ENCODE measurements at places on chromosomes 5 and 9. TPM values are rescaled to one million over a fixed set of nuclear protein-coding genes. Genes with fewer than 3 reads are reported as not detected.

- no peaks in the 10 kb centered on the region for H3K27me3 ChIP-seq
- H3K4me3 ChIP-seq, result no peak overlapping the region
- no peaks in the 10 kb centered on the region for H3K36me3 ChIP-seq
- no peak overlapping the region for H3K27ac ChIP-seq
- no peak for DNase-seq
These were observed 480.5 kb downstream of the EBF1 start for GRCh38 chr5:158619083-158619788.

GRCh38 chr5:103425686-103426454, 136.7 kb downstream of the NUDT12 start:
- peak overlapping the region; percentile 75 for H3K27ac ChIP-seq
- H3K27me3 ChIP-seq, result no peaks in the 10 kb centered on the region
- H3K4me3 ChIP-seq, result no peak overlapping the region

GRCh38 chr5:95809414-95809960, 13.0 kb downstream of the GLRX start:
- no peaks in the 10 kb centered on the region for H3K27me3 ChIP-seq
- H3K36me3 ChIP-seq, result peaks cover 3% of the 10 kb centered on the region
- peaks cover 26% of the 10 kb centered on the region for H3K4me1 ChIP-seq
- peak; percentile 68 for DNase-seq
- H3K27ac ChIP-seq, result peak overlapping the region; percentile 15

DNA sequence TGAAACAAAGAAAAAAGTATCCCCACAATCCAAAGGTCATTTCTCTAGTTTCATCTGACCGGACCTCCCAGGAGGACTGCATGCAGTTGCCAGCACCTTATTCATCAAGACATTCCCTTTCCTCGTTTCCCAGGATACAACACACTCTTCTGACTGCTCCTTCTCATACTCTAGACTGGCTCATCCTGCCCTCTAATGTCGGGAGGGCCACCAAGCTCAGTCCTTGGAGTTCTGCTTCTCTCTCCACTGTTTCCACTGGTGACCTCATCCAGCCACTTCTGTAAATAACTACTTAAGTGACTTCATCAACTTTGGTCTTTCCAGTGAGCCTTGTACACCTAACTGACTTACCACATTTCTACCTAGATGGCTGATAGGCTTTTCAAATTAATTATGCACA, 179.1 kb downstream of the EPB41L4A start:
- peaks cover 5% of the 10 kb centered on the region for H3K36me3 ChIP-seq
- H3K27me3 ChIP-seq, result no peaks in the 10 kb centered on the region
- no peak for DNase-seq

GRCh38 chr9:69671311-69671878, 776 bp downstream of the APBA1 start:
- H3K36me3 ChIP-seq, result no peaks in the 10 kb centered on the region
- H3K4me3 ChIP-seq, result no peak overlapping the region
- no peak for DNase-seq
- H3K27ac ChIP-seq, result no peak overlapping the region

GRCh38 chr5:118956727-118957126, 31.6 kb downstream of the DTWD2 start:
- no peaks in the 10 kb centered on the region for H3K36me3 ChIP-seq
- DNase-seq, result no peak
- H3K27ac ChIP-seq, result no peak overlapping the region
- H3K27me3 ChIP-seq, result no peaks in the 10 kb centered on the region
- no peak overlapping the region for H3K4me3 ChIP-seq

- H3K36me3 ChIP-seq, result peaks cover 66% of the 10 kb centered on the region
- H3K27ac ChIP-seq, result no peak overlapping the region
- no peaks in the 10 kb centered on the region for H3K27me3 ChIP-seq
- no peak overlapping the region for H3K4me3 ChIP-seq
- no peaks in the 10 kb centered on the region for H3K4me1 ChIP-seq
These were observed 21.0 kb downstream of the TSC1 start for GRCh38 chr9:132923346-132923902.

- no peak for DNase-seq
- no peaks in the 10 kb centered on the region for H3K36me3 ChIP-seq
- peak overlapping the region; percentile 21 for H3K27ac ChIP-seq
- peaks cover 28% of the 10 kb centered on the region for H3K4me1 ChIP-seq
These were observed 3.0 kb upstream of the PHYKPL start for GRCh38 chr5:178235588-178235974.

DNA sequence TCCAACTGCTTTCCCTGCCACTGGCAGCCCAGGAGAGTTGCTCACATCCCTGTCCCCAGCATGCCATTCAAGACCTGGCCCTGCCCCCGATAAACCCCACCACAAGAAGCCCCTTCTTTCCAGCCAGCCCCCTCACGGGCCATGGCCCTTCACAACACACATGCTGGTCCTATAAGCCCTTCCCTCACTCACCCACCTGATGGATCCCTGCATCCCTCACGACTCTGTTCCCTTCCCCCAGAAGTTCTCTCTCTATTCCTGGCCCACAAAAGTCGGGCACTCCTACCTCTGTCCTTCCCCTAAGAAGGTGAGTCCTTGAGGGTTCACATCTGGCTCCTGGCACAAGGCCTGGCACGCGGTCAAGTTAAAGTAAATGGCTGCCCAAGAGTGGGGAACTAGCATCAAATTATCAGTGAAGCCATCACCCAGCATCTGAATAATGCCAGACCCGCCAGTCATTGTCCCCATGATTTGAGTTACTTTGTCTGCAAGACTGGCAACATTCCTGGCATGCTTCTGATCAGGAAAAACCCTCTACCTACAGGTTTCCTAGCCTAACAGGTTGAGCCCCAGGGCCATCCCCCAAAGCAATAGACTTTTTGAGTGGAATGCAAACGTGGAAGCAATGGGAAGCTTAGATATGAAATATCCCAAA, 65.9 kb downstream of the CRB2 start:
- no peaks in the 10 kb centered on the region for H3K27me3 ChIP-seq
- no peak overlapping the region for H3K4me3 ChIP-seq
- H3K36me3 ChIP-seq, result no peaks in the 10 kb centered on the region
- no peak for DNase-seq
- no peak overlapping the region for H3K27ac ChIP-seq

GRCh38 chr9:132787748-132788159, 90.3 kb downstream of the AK8 start:
- no peaks in the 10 kb centered on the region for H3K36me3 ChIP-seq
- no peak overlapping the region for H3K4me3 ChIP-seq
- no peak overlapping the region for H3K27ac ChIP-seq
- no peaks in the 10 kb centered on the region for H3K4me1 ChIP-seq
- no peaks in the 10 kb centered on the region for H3K27me3 ChIP-seq

DNA sequence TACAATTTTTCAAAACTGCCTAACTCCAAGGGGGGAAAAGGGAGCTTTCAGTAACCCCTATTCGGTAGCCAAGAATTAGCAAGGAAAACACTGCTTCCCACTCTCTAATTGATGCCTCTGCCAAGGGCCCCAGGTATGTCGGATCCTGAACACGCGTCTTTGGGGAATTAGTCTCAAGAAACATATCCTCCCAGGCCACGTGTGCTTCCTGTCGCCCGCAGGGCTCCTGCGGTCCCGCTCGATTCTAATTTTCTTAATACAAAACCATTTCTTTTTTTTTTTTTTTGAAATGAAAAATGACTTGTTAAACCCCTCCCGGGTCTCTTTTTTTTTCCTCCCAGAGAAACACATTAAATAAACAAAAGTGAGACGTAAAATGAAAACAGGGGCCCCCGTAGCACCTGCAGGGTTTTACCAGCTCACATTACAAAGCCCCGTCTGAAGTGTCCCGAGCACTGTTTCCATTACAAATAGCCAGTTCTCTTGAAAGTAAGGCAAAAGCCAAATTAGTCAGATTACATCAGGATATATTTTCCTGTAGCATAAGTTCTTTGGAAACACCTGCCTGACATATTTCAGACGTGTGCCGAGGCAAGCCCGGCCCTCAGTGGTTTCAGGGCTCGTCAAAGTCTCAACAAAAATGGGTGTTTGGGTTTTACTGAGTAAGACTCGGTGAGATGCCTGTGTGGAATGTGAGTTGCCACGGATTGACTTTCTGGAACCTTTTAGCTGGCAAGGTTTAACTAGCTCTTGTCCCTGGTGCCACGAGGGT, 21.5 kb downstream of the SMIM23 start:
- peak; percentile 11 for DNase-seq
- H3K36me3 ChIP-seq, result no peaks in the 10 kb centered on the region
- H3K27ac ChIP-seq, result no peak overlapping the region
- H3K27me3 ChIP-seq, result no peaks in the 10 kb centered on the region
- no peaks in the 10 kb centered on the region for H3K4me1 ChIP-seq

- no peak overlapping the region for H3K4me3 ChIP-seq
- no peak for DNase-seq
- no peak overlapping the region for H3K27ac ChIP-seq
- H3K36me3 ChIP-seq, result no peaks in the 10 kb centered on the region
- H3K4me1 ChIP-seq, result no peaks in the 10 kb centered on the region
- H3K27me3 ChIP-seq, result no peaks in the 10 kb centered on the region
These were observed 393.4 kb upstream of the IRX4 start for GRCh38 chr5:2276101-2276500.

GRCh38 chr9:24011881-24012280, 185.8 kb upstream of the ELAVL2 start:
- no peak overlapping the region for H3K4me3 ChIP-seq
- DNase-seq, result no peak
- no peaks in the 10 kb centered on the region for H3K4me1 ChIP-seq
- H3K27ac ChIP-seq, result no peak overlapping the region
- H3K36me3 ChIP-seq, result no peaks in the 10 kb centered on the region
- no peaks in the 10 kb centered on the region for H3K27me3 ChIP-seq

- no peak overlapping the region for H3K4me3 ChIP-seq
- no peak for DNase-seq
- no peak overlapping the region for H3K27ac ChIP-seq
- no peaks in the 10 kb centered on the region for H3K27me3 ChIP-seq
- H3K4me1 ChIP-seq, result peaks cover 12% of the 10 kb centered on the region
These were observed 68.1 kb downstream of the NIPBL start for GRCh38 chr5:36944607-36945225.

GRCh38 chr9:96395964-96396363, 12.5 kb upstream of the SLC35D2 start:
- no peak overlapping the region for H3K4me3 ChIP-seq
- no peak for DNase-seq
- no peaks in the 10 kb centered on the region for H3K36me3 ChIP-seq
- H3K27me3 ChIP-seq, result no peaks in the 10 kb centered on the region
- H3K27ac ChIP-seq, result no peak overlapping the region

DNA sequence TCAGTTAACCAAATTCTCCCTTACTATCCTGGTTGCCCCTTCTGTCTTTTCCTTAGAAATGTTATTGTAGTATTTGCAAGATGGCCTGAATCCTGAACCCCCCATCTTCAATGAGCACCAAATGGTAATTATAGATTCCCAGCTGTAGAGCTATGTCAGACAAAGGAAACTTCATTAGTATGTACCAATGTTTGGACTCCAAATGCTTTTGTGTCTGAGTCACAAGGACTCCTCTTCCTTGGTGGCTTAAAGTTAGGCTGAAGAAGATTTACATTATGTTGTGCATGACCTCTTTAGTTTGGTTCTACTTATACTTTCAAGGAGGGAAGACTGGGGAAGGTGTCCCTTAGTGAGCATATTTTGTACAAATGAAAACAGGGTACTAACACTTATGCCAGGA, 105.9 kb upstream of the CDKN2B start:
- no peak for DNase-seq
- H3K27ac ChIP-seq, result no peak overlapping the region
- no peaks in the 10 kb centered on the region for H3K36me3 ChIP-seq
- no peak overlapping the region for H3K4me3 ChIP-seq

DNA sequence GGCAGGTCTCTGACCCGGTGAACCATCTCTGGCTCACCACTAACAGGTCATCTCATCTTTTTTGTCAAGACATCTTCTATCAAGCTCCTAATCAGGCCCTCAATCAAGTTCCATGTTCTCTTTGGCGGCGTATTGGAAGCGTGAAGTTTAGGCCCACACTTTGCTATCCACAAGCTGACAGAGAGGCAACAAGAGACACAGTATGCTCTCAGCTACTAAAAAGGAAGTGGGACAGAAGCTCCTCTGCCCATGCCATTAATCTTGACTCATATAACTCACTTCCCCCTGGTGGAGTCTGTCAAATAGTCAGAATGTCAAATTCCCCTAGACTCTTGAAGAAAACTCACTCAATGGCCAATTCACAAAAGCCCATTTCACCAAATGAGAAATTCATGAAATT, 77.6 kb upstream of the TMC1 start:
- H3K4me1 ChIP-seq, result no peaks in the 10 kb centered on the region
- no peak for DNase-seq
- no peaks in the 10 kb centered on the region for H3K27me3 ChIP-seq
- H3K36me3 ChIP-seq, result no peaks in the 10 kb centered on the region
- no peak overlapping the region for H3K27ac ChIP-seq
- no peak overlapping the region for H3K4me3 ChIP-seq

GRCh38 chr5:110441035-110441434, 285.4 kb downstream of the TMEM232 start:
- no peak for DNase-seq
- H3K4me3 ChIP-seq, result no peak overlapping the region
- no peaks in the 10 kb centered on the region for H3K36me3 ChIP-seq
- no peaks in the 10 kb centered on the region for H3K4me1 ChIP-seq
- H3K27ac ChIP-seq, result no peak overlapping the region

GRCh38 chr5:158054223-158055110, 195.5 kb upstream of the CLINT1 start:
- H3K27me3 ChIP-seq, result no peaks in the 10 kb centered on the region
- H3K4me1 ChIP-seq, result no peaks in the 10 kb centered on the region
- DNase-seq, result no peak
- no peak overlapping the region for H3K27ac ChIP-seq

- H3K27me3 ChIP-seq, result no peaks in the 10 kb centered on the region
- DNase-seq, result peak; percentile 44
- H3K4me1 ChIP-seq, result no peaks in the 10 kb centered on the region
- no peak overlapping the region for H3K27ac ChIP-seq
These were observed 170.1 kb downstream of the ICE1 start for GRCh38 chr5:5592541-5592940.

DNA sequence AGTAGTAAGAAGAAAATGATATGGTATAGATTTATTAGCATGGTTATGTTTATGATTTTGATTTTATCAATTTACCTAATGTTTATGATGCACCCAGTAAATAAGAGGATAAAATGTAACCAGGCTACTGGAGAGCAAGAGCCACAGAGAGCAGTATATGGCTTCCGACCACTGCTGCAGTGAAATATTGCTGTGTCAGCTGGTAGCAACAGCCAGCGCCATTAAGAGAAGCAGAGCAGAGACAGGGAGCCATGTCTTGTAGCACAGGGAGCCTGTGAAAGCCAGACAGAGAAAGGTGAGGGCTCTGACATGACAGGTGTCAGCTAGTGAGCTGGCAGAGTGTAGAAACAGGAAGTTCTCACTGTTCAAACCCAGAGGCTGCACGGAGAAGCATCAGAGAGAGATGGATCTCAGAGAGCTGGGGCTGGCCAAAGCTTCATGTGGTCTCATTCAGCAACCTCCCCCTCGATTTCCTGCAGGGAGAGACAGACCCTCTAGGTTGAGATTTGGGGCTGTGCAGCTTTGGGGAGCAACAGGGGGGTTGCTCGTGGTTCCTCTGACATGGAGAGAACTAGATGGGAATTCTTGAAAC, 202.1 kb downstream of the MED10 start:
- no peaks in the 10 kb centered on the region for H3K27me3 ChIP-seq
- H3K4me3 ChIP-seq, result no peak overlapping the region
- no peak for DNase-seq
- no peaks in the 10 kb centered on the region for H3K36me3 ChIP-seq

Gene GFI1B
- 0.11 TPM for total RNA-seq

Gene DDX31
- total RNA-seq, result 33.4 TPM

Gene IL31RA
- total RNA-seq, result not detected

Gene NR6A1
- total RNA-seq, result 25.0 TPM

Gene ZDHHC11B
- 6.8 TPM for total RNA-seq

Gene MAMDC4
- total RNA-seq, result 20.4 TPM

Gene ZSWIM6
- 11.8 TPM for total RNA-seq

Gene KIF24
- total RNA-seq, result 5.7 TPM

Gene IRX4
- total RNA-seq, result not detected

Gene KIAA0825
- 12.5 TPM for total RNA-seq
